ENCODE measurements at places on chromosomes 12 and 14. TPM values are rescaled to one million over a fixed set of nuclear protein-coding genes. Genes with fewer than 3 reads are reported as not detected.

The NYNRIN gene
- total RNA-seq, result 17.4 TPM

The B3GNT4 gene
- not detected for total RNA-seq

The ABHD12B gene
- total RNA-seq, result not detected

The MDM1 gene
- total RNA-seq, result 113 TPM

The ATN1 gene
- total RNA-seq, result 138 TPM

The TMEM233 gene
- total RNA-seq, result not detected
